ELR (cell line): ENCODE measurements at places on chromosomes 12 and 14.

- DNase-seq: no peak
These were observed 33.1 kb downstream of the WSCD2 start for GRCh38 chr12:108162207-108162606.

DNA sequence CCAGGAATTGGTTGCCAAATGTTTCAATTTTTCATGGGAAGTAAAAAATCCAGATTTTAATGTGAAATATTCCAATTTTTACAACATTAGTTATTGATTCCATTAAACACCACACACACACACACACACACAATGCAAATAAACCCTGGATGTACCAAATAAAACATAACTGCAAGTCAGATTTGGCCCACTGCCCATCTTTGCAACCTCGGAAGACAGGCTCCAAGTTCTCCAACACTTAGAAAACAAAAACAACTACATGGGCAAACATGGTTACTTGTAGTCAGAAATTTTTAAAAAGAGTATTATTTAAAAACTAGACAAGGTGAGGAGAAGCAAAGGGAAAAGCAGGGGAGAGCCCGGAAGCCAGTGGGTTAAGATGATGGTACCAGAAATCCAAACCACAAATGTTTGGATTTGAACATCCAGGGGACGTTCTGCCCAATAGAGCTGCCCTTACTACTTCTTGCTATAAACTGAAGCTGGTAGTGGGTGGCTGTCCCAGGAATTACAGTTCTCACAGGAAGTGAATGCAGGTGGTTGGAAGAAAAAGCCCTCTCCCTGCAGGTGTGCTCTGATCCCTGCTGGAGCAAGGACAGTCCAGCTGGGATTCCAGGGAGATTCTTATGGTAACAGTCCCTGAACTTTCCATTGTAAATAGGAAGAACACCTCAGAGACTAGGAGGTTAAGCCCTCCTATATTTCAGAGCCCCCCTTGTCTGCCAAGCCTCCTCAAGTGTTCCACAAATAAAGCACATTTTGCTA is 111.7 kb downstream of the SLC25A21 start:
- no peak for DNase-seq

DNA sequence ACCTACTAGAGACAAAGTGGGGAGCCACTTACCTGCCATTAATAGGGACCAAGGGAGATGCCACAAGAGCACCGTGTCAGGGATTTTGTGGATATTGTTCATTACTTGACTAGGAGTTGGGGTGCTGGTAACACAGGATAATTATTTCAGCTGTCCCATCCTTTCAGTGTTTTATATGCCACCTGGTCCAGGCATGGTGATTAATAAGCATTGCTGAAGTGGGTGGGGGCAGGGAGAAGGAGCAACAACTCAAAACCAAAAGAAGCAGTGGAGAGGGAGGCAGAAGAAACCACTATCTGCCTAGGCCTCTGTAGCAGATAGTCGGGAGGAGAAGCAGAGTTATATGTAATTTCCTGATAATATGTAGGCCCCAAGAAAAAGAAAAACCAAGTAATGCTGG is 184.6 kb downstream of the NPAS3 start:
- no peak for DNase-seq

DNA sequence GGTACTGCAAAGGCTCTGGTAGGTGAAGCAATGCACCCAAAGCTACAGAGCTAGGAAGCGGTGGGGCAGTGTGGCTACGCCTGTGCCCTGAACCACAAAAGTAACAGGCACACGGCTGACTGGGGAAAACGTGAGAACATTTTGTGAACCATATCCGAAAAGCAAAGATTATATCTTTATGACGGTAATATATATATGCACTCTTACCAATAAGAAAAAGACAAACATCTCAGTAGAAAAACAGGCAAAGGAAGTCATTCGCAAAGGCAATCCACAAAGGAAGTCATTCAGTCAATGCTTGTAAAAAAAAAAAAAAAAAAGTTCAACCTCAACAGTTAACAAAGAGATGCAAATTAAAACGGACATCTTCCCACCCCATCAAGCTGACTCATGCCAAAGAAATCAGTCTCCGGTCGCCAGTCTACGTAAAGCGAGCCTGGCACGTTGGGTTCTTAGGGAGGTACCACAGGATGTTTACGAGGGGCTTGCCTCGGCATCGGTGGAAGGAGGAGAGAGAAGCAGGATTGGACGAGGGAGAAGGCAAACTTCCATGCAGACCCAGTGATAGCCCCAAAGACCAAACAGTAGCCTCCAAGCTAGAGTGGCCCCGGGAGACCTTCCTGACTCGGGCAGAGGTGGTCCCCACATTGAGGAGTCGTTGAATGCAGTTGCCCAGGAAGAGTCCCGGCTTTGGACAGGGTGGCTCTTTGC is 39.4 kb upstream of the PPP2R5C start:
- peak; percentile 95 for DNase-seq

GRCh38 chr14:92706386-92706785 is 42.0 kb downstream of the LGMN start:
- no peak for DNase-seq

- no peak for DNase-seq
These were observed 109.6 kb downstream of the BCAT1 start for GRCh38 chr12:24839268-24839791.

- DNase-seq: no peak
These were observed 828.3 kb downstream of the VRK1 start for GRCh38 chr14:97625477-97625876.

DNA sequence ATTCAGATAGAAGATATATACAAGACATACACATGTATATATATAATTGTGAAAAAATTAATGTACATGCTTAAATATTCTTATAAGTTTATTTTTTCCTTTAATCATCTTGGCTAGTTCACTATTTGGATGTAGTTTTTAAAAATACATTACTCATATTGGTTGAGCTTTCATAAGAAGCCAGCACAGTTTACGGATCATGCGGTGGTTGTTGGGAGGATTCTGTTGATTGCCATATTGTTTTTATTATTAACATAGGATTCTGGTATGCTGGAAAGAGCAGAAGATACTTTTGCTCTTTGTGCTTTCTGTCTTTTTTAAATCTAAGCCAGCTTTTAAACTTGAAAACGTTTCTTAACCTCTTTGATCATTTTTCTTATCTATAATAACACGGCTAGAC is 163.4 kb downstream of the OTOGL start:
- DNase-seq: peak; percentile 9

DNA sequence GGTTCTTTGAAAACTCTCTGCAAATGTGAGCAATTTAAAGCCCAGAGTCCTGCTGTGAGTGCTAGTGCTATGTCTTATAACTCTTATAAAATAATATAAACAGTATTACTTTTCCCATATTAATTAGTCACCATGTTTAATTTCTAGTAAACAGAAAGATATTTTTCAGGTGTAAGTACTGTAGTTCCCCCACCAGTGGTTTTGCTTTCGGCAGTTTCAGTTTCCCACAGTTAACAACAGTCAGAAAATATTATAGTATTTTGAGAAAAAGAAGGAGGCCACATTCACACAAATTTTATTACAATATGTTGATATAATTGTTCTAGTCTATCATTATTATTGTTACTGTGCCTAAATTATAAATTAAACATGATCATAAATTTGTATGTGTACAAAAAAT is 800.5 kb downstream of the LRFN5 start:
- no peak for DNase-seq

DNA sequence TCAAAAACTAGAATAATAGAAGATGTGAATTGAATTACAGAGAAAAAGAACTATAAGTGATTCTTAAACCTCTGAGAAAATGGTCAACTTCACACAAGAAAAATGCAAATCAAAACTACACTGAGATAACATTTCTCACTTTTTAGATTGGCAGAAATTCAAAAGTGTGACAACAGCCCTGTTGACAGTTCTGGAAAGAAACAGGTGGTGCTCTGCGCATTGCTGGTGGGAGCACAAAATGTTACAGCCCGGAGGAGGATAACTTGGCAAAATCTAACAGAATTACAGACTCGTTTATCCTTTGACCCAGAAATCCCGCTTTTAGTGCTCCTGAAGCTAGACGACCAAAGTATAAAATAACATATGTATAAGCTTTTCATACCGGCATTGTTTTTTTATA is 222.5 kb upstream of the CNTN1 start:
- no peak for DNase-seq

DNA sequence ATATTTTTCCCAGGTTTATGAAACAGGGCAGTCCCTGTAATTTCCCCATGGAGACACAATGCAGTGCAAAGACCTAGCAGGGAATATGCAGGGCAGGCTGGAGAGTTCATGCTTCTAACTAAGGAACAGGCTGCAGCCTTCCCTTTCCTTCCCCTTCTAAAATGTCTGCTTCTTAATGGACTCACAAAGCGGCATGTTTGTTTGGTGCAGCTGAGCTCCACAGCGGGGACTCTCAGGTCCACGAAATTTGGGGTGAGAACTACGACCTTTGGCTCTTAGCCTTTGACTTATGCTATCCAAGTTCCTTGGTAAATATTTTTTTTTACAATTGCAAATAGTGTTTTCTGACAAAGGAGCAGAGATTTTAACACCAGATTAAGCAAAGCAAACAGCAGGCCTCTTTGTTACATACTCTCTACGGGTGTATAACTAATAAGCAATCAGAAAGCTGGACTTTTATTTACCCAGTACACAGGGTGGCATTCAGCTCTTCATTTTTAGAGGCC is 323.6 kb downstream of the ZFP36L1 start:
- DNase-seq: no peak

DNA sequence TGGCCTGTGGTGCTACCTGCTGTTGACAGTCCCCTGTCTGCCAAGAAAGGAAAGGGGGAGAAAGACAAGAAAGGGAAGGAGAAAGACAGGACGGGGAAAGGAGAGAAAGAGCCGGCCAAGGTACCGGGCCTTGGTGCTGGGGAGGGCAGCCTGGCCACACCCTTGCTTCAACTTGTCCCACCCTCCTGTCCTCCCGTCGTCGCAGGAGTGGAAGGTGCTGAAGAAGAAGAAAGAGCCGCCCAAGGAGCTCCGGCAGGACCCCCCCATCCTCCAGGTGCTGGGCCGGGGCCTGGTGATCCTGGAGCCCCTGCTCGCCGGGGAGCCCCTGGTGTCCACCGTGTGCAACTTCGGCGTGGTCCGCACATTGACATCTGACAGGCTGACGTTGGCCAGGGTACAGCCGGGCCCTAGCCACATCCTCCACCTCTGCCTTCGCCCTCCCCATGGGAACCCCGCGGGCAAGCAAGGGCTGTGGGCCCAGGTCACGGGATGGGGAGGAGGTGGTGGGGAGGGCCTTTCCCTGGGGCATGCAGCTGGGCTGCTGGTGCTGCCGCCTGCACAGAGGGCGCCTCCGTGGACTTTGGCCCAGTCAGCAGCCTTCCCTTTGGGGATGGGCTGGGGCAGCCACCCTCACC is 2.9 kb upstream of the B3GNT4 start:
- DNase-seq: no peak

GRCh38 chr12:13581031-13581430 is 384.5 kb downstream of the EMP1 start:
- DNase-seq: no peak

- DNase-seq: peak; percentile 27
These were observed 54.0 kb downstream of the PRIMA1 start for GRCh38 chr14:93734086-93734822.

DNA sequence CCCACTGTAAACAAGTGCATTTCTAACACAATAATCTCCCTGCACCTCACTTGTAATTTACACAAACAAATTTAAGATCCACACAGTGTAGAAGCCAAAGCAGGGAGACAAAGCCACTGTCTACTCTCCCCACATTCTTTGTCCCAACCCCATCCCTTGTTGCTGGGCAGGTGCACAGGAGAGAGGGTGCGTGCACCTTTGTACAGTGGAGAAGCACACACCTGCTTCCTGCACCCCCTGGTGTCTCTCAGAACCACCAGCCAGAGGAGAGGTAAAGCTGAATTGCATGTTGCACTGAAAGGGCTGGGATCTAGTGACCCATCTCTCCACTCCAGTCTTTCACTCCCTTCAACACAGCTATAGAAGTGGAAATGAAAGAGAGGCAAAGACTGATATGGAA is 51.4 kb upstream of the IFNG-AS1 start:
- DNase-seq: no peak

GRCh38 chr14:25003537-25003936 is 46.4 kb downstream of the STXBP6 start:
- DNase-seq: peak; percentile 34

DNA sequence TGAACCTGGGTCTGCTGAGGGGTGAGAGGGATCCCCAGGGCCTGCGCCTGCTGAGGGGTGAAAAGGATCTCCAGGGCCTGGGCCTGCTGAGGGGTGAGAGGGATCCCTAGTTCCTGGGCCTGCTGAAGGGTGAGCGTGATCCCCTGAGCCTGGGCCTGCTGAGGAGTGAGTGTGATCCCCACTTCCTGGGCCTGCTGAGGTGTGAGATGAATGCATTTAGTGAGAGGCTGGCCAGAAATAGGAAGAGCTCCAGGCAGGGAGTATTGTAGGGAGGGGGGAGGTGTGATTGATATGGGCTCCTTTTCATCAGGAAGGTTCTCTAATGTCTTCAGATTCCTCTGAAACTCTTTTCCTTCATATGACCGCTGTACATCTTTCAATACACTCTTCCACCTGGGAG is 43.0 kb downstream of the FAM186A start:
- no peak for DNase-seq

DNA sequence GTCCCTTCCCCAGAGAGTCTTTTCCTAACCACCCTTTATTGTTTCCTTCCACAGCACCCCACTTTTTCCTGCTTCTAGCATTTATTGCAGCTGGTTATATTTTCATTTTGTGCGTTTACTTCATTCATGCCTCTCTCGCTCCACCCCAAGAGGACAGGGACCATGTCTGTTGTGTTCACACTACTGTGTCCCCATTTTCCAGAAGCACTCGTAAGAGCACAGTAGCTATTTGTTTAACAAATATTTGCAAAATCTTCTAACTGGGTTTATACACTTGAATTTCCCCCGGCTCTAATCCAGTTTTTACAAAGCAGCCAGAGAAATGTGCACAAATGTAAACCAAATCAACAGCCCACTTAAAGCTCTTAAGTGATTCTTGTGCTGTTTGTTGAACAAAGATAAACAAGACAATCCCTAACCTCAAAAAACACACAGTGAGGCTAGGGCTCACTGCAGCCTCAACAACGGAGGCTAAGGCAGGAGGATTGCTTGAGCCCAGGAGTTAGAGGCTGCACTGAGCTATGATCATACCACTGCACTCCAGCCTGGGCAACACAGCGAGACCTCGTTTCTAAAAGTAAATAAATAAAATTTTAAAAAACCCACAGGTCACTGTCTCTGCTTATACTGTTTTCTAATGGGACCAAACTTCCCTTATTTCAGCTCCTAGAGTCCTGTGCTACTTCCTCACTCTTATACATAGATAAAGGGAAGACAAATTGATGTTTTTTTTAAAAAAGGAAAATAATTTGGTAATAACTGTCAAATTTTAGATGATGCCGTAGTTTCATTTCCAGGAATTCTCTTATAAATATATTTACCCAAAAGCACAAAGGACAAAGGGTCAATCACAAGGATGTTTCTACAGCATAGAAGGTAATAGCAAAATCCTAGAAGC is 6.6 kb upstream of the ABCD4 start:
- no peak for DNase-seq

DNA sequence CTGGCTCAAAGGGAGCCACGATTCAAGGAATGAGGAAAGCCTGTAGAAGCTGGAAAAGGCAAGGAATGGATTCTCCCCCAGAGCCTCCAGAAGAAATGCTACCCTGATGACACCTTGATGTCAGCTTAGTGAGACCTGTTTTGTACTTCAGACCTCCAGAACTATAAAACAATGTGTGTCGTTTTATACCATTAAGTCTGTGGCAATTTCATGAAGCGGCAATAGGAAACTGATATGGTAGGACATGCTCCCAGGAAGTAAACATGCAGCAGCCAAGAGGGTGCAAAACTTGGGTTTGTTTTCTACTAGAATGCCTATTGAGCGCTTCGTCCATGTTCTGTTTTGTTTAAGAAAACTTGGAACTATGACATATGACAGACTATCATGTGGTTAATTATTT is 2.5 kb upstream of the APOBEC1 start:
- DNase-seq: no peak
